ENCODE measurements at places on chromosomes 3 and 15.

- no peak for DNase-seq
Observed at GRCh38 chr3:5717254-5717653, 529.7 kb downstream of the EDEM1 start.

DNA sequence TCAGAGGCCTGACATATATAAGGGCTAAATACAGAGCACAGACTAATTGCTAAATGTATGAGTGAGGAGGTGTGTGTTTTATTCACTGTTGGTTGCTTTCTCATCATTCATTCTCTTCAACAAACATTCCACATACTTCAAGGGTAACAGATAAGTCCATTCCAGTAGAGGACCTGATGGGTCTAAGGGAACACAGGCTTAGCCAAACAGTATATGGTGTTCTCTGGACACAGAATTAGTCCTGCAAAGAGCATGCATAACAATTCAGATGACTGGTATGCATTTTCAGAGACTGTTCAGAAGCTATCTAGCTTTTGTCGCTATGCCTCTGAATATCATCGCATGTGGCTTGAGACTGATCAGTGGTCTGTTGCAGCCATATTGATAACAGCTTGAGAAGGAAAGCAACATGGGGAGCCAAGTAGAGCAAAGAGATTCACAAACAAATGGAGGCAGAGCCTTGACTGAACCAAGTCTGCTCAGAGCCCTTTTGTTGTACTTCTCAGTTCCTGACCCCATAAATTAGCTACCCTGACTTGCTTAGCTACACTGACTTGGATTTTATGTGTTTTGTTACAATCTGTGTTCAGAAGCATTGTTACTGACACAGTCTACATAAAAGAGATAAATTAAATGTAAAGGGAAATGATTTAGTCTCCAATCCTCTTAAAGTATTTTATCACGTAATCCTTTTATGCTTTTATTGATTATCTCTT lies 1178.7 kb downstream of the ROBO1 start:
- no peak for DNase-seq

GRCh38 chr3:149879872-149880271 lies 66.9 kb downstream of the RNF13 start:
- no peak for DNase-seq

- no peak for DNase-seq
Observed at GRCh38 chr3:22129101-22129500, 378.1 kb upstream of the ZNF385D start.

GRCh38 chr3:25785826-25786225 lies 2.6 kb upstream of the NGLY1 start:
- no peak for DNase-seq

- DNase-seq = no peak
Observed at GRCh38 chr3:183564046-183564445, 8.5 kb upstream of the KLHL6 start.

DNA sequence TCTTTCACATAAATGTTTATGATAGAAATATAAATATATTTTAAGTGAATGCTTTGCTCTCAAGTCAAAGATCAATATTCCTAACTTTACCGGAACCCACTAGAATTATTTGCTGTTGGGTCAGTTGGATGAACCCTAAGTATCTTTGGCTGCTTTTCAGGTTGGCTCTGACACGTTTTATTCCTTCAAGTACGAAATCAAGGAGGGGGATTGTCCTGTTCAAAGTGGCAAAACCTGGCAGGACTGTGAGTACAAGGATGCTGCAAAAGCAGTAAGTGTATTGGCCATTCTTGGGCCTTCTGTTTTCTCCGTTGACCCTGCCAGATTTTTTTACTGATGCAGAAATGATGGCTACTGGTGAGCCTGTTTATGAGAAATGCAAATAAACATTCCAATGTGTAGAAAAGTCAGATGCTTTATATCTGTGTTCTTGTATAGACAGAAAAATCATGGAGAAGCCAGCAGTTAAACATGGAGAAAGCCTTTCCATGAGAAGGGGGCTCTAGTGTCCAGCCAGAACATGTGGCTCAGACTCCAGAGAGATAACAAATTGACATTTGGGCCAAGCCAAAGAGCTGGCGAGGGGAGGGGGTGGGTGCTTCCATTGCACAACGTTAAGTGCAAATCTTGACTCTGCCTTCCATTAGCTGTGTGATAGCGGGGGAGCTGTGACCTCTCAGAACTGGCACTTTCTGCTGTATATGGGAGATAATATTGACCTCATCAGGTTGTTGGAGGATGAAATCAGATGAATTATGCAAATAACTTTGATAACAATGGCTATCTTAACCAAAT lies 3.0 kb downstream of the KNG1 start:
- DNase-seq = no peak

DNA sequence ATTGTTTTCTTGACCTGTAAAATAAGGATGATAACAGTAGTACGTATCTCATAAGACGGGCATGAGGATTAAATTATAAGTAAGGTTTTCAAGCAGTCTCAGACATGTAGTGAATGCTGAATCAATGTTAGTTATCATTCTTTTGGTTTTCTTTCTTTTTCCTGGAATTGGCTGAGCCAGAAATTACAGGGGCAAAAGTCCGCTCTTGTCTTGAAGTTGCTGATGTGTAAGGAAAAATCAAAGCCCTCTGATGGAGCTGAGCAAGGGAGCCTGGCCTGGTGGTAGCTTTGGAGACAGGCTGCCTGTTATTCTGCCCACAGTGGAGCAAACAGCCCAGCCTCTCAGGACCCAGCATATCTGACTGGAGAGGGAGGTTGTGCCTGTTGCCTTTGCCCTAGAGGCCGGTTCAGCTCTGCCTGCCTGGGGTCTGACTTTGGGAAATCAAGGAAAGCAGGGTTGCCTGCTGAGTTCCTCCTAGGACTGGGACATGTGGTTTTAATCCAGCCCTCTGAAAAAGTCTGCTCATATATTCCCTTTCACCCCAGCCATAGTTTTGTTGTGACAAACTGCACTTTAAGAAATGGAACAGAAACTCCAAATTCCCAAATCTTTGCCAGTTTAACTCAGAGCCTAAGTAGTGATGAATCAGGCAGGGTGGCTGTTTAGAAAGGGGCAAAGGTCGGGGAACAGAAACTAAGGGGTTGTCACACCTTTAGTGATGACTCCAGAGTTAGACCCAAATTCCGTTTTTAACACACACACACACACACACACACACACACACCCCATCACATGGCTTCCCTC lies 40.1 kb downstream of the GASK1A start:
- DNase-seq = no peak

DNA sequence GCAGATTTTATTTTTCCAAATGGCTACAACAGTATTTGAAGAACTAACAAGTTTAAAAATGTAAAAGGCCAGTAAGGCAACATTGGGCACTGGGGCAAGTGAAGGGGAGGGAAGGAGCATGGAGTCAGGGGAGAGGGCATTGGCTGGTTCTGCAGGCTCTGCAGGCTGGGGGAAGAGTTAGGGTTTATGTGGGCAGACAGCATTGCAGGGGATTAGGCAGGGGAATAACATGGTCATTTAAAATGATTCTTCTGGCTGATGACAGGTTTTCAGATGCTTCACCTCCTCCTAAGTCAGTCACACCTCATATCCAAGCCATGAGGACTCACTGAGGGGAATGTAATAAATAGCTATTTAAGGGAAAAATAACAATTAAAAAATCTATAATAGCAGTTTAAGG lies 52.6 kb downstream of the BTD start:
- DNase-seq = no peak

DNA sequence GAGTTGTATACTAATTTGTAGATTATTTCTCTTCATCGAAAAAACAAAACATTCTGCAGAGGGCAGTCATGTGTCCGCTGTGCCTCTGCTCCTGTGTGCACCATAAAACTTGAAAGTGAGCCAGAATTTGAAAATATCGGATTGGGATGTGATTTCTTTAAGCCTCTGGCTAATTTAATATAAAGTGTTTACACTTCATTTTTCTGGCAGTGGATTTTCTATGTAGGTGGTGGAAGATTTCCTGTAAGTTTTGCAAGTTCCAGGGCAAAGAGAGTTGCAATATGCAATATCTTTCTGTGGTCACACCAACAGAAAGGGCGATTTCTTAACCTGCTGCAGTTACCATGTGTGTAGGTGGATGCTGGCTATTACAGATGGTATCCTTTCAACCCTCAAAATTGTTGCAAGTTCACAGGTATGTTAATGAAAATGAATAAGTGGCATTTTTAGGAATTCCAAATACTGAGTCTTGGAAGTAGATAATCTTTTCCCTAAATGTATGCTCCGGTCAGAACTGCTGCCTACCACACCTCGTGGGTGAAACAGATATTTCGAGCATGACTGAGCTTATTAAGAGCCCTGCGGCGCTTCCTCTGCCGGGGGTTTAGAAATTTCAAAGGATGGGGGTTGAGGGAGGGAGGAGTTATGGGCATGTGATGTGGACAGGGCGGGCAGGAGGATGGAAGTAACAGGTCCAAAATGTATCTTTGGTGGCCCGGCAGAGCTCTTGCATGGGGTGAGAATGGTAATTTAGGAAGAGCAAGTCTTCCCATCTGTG lies 134.0 kb downstream of the PGPEP1L start:
- no peak for DNase-seq

DNA sequence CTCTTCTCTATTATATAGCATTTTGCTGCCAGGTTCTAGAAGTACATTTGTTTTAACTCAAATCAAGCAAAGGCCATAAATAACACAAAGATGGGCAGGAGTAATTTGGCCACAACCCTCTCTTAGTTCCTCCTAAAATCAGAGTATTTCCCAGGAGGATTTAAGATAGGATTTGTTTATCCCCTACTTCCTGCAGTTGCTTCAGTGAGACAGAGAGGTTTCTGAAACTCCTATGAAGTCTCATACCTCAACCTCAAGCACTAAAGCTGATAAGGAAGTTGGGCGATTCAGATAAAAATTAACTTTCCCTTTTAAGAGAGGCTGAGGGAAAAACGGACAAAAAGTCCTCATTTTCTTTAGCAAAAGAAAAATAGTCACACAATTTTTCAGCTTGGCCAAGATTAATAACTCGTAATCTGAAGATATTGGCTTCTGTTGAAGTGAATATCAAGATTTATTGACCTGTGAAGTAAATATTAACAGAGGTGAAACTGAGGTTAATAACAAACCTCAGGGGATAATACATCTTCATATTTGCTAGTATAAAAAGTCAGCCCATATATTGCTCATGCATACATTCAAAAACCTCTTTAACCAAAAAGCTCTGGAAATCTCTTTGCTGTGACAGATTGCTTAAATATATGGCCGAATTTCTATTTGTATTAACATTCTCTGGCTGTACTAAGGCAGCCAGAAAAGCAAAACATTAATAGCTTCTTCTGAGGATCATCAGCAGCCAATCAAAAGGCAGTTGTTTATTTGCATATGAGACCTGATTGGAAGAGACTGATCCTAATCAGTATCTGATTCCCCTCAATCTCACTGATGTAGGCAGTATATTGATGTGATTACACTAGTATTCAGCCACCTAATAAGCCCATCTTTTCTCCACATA lies 90.6 kb upstream of the GADL1 start:
- DNase-seq = no peak

DNA sequence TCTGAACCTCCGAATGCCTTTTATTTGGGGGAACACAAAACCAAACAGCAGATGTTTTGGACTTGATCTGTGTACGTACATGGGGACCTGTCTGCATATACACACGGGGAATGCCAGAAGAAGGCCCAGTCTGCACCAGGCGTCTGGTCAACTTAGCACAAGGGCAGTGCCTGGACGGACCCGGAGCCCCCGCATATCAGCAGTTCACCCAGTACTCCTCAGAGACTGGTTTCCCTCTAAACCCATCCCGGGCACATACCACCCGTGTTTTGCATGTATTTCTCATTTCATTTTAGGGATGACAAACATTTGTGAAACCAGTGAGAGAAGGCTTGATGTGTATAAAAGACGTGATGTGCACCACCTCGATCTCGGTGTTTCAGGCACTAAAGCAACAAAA lies 49.7 kb downstream of the KLHL25 start:
- DNase-seq = no peak

DNA sequence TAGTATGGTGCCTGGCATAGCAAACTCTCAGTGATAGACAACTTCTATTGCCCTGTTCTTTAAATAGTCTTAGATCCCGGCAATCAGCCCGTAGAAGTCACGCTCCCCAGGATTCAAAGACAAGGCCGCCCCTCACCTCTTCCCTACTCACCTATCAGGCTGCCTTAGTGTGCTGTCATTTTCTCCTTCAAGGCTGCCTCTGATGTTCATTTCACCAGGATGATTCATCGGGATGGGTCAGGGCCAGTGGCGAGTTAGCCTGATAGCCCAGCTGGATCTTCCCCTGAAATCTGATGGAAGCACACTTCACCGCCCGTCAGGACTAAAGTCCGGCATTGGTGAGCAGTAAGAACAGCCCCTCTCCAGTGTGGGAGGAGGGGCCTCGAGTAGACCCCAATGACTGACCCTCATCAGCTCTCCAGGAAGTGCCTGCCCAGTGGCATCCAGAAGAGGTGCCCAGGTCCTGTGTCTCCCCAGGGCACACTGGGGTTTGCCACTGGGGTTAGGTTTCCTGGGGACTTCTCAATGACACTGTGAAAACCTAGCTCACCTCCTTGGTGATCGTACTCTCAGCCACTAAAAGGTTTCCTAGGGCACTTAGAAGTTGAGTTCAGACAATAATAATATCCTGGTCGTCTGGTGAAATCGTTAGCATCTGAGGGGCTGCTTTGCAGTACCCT lies 37.5 kb downstream of the TPM1 start:
- DNase-seq = no peak

DNA sequence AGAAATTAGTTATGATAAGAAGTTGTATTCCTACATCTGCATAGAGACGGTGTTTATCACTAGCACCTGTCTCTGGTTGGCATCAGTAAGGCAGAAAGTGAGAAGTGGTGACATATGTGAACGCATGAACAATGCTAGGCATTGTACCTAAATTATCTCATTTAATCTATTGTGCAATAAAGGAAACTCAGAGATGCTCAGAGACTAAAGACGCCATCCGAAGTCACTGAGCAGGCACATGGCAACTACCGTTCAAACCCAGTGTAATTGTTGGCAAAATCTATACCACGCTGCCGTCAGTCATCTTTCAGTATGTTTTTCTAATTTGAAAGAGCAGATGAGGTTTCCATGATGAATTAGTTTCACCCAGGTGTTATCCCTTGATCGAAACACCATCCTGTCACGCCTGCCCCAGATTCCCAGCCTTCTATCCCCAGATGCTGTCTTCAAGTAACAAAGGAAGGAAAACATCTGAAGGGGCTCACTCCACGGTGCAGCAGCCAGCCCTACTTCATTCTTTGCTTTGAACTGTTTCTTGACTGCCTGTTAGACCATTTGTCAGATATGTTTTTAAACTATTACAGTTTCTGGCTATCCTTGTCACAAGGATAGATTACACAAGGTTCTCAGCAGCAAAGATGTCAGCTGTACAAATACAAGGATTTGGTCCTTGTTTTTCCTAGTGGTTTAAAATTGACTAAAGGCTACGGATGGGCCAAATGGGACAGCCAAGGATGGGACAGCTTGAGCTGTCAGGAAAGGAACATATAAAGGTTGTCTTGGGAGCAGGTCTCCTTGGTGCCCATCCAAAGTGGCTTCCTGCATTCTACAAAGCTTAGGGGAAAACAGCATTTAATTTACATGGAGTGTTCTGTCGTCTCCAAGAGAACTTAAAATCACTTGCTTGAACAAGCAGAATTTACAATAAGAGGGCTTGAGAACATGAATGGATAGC lies 99.1 kb downstream of the TMEM108 start:
- no peak for DNase-seq

DNA sequence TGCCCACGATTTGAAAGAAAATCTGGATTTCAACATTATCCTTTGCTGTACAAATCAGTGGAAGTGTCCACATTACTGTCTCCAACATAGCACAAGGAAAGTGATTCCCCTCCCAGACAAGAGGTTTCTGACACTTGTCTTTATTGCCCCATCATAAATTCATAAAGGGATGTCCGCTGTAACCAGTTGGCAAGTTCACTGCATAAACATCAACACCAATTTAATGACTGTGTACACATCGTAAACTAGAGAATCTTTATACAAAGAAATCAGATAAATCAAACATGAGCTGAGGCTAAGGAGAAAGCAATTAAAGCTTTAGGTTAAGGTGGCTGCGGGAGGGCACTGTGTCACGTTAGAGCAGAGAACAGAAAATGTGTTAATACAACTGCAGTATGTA lies 129.8 kb downstream of the MEIS2 start:
- no peak for DNase-seq

Measured in GM12864 (cell line).